ENCODE measurements at places on chromosomes 16 and 17.

DNA sequence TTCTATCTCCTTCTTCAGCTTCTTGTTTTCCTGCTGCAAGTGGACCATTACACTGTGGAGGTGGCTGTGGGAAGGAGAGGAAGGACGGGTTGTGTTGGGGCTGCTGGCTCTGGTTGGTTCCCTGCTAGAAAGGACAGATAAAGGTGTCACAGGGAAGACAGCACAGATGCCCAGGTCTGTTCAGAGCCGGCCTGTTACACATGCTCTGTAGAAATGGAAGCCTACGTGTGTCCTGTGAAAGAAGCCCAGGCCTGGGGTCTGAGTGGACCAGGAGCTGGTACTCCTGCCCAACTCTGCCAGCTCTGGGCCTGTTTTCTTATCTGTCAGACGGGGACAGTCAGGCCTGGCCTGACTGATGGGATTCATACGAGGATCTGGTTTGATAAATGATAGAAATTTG lies 26.4 kb downstream of the DHX38 start:
- no peak for DNase-seq

DNA sequence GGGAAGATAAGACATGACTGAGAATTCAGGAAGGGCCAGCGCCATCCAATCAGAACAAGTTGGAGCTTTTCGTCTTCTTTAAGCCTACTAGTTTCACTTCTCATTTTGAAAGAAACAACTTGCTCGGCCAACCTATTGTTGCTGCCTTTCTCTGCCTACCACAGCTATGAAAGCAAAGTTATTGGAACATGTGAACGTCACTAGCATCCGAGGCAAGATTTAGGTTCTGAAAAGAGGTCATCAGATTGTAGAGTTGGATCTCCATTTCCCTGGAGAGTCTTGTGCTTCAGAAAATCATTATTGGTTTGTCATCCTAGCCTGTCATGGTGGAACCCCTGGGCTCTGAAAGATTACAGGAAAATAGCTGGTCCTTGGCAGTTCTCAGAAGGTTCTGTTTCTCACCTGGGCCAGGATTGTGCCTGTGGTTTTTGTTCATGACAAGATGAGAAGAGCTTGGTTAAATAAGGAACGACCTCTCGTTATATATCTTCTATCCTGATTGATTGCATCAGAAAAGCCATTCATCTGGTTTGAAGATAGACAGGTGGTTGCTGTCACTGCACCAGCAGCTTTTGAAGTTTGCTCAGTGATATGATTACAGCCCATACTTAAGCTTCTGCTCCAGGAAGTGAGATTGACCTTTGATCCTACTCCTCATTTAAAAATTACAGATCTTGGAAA lies 25.3 kb downstream of the CDH13 start:
- no peak for DNase-seq

DNA sequence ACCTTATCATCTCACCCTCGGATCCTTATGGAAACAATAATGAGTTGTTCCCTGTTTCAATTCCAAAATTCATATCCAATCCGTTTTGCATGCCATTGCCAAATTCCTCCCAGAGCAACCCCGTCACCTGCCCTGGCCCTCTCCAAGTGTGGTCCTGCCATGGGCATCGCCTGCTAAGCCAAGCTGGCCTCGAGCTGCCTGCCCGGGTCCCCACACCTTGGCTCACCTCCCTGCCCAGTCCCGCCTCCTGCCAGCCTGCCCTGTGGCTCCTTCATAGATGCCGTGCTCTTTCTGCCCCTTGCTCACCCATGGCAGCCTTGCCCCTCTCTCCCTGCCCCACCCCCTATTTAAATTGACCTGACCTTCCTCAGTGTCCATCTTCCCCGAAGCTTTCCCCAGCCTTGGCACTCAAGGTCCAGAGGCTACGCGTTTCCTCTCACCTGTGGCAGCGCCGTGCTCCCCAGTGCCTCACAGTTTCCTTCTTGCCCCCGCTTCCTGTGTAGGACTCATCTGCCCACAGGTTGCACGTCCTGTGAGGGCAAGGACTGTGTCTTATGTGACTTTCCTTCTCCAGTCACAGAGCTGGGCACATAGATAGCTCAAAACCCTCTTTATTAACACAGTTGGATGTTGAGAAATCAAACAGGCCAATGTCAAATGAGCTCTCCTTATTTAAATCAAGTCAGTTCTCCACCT lies 12.7 kb downstream of the MAPT start:
- no peak for DNase-seq

DNA sequence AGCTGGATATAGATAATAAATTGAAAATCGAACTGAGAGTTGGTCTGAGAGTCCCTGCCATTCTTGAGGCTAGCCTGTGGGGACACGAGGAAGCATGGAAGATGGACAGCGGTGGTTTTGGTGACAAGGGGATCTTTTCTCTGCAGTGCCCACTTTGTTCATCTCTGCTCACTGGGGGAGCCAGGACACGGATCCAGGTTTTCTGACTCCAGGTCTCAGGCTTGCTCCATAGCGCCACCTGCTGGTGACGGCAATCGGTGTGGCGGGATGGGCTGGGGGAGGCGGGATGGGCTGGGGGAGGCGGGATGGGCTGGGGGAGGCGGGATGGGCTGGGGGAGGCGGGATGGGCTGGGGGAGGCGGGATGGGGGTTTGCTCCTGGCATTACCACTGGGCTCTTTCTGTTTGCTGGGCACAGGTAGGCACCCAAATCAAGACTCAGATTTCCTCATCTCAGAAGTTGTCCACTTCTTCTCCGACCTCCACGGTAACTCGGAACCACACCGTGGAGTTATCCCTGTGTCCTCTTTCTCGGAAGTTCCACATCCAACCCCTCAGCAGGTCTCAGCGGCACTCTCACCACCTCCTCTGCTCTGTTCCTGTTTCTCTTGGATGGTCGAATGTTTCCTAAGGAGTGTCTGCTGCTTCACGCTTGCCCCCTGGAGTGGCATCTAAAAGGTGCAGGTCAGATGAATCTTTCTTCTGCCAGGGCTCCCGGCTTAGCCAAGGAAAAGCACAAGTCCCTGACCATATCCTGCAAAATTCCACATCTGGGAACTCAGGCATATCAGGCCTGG lies 142.4 kb downstream of the CYLD start:
- no peak for DNase-seq

DNA sequence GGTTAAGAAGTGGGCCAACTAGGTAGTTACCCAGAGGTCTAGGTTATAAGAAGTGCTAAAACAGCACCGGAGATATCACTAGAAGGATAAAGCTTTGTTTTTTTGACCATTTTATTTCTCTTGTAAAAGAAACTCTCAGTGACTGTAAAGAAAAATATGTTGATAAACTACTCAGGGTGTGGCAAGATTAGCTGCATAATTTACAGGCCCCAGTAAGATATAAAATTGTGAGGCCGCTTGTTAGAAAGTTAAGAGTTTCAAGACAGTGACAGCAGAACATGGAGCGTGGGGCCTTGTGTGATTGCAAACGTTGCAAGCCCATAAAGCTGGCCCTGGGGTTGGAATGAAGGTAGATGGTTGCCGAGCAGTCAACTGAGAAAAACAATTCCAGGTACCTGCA lies 263.7 kb upstream of the EEF2KMT start:
- no peak for DNase-seq

DNA sequence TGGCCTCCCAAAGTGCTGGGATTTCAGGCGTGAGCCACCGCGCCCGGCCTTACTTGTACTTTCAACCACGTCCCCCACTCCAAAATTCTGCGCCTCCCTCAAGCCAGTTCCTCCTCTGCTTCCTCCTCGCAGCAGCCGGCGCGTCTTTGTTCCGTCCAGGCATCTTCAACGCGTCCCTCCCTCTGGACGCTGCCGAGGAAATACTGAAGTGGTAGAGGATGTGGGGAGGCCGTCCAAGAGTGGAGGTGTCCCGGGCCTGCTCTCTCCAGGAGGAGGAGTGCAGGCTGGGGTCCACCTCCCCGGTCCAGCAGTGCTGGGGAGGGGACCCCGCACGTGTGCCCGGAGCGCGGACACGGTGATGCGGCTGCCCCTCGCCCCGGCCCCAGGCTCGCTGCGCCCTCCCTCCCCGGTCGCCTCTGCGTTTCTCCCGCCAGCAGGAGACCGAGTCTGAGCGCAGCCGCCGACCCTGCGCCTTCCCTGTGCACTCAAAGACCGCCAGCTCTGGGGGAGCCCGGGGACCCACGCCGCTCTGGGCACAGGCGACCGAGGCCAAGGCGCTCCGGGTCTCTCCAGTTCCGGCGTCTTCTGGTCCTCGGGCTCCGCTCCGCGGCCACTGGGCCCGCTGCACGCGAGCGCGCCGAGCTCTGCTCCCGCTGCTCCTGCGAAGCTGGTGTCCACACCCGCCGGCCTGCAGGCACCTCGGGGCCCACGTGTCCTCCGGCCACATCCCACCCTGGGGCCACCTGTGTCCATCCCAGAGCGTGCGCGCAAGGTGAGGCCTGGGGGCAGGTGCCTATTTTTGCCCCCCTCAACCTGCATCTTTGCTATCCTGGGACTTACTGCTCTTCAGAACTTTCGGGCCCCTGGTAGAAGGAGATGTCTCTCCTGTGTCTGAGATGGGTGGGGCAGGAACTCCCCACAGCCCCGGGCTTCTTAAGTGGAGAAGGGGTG lies 31.7 kb downstream of the OSBPL7 start:
- peak; percentile 23 for DNase-seq

GRCh38 chr17:17985153-17985552 lies 12.5 kb downstream of the DRC3 start:
- DNase-seq: no peak

DNA sequence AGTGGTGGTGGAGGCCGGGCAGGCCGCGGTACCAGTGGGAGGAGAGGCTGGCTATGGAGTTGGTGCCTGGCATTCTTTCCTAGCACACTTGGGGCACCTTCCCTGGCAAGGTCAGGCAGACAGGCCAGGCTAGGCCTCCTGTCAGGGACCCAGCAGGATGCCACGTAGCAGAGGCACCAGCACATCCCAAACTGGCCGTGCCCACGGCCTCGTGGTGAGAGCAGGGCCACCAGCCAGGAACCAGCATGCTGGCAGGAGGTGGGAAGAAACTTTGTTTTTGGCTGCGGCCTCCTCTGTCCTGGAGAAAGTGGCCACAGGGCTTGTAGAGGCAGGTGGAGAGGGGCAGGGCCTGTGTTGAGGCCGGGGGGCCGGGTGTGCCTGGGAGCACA lies 57.6 kb upstream of the CBFA2T3 start:
- DNase-seq: no peak

GRCh38 chr17:56912105-56912999 lies 1.5 kb downstream of the TRIM25 start:
- DNase-seq: no peak

GRCh38 chr17:32241640-32242039 lies 24.0 kb upstream of the RHBDL3 start:
- no peak for DNase-seq

- DNase-seq: peak; percentile 54
Measured at GRCh38 chr17:79393358-79394052, 217.3 kb downstream of the RBFOX3 start.

DNA sequence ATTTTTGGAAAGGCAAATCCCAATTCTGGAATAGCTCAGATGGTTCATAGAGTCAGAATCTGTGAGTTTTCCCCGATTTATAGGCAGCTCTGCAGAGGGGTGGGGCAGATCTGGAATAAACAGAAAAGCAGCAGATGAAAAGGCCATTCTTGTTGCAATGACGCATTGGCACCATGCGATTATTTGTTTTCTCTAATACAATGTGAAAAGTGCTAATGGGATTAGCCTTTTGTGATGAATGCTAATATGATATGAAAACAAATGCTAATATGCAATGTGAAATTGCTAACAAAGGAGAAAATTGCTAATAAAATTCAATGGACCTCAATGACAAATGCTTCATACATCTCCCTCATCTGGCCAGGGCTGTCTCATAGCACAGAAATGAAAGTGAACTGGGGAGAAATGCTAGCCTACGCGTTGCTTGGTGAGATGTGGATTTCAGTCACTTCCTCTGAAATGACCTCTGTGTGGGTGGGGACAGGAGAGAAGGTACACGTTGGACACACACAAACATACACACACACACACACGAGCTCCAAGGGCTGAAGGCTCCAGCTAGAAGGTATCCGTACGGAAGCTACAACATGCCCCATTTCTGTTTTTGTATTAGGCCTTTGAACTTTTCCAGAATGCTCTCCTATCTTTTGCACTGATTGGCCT lies 394.5 kb downstream of the XYLT1 start:
- DNase-seq: peak; percentile 48

- DNase-seq: no peak
Measured at GRCh38 chr17:32503251-32504165, 16.7 kb downstream of the CDK5R1 start.

GRCh38 chr16:48125888-48126287 lies 29.9 kb downstream of the ABCC12 start:
- DNase-seq: no peak

- no peak for DNase-seq
Measured at GRCh38 chr17:82302991-82303943, 14.1 kb downstream of the CD7 start.

GRCh38 chr17:9028202-9028987 lies 7.1 kb downstream of the NTN1 start:
- no peak for DNase-seq

GRCh38 chr17:17603178-17603894 lies 11.8 kb upstream of the PEMT start:
- DNase-seq: no peak

DNA sequence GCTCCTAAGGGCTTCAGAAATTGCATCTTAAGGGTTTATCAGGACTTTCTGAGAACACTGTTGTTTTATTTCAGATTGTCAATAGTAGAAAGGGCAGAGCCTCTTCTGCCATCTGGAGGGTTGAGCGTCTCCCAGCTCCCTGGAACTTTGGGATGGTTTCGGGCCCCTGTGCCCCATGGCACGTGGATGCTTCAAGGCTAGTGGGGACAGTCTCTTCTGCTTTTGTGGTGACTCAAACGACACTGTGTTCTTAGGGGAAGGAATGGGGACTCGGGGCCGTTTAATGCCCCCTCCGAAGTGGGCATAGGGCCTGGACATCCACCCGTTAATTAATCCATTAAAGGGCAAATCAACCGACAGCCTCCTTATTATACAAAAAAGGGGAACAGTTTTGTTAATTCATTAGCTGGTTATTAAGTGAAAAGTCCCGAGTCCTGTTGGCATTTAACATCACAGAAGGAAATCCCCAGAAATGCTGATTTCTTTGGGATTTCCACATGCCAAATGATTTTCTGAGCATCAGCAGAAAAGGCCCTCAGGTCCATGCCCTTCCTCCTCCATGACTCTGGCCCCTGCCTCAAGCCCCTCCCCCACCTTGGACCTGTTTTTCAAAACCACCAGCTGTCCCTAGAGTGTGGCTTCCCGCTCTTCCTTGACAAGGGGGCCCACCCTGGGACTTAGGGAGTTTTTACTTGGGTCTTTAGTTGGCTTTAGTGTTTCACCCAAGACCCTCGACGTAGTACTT lies 68.7 kb downstream of the ARSG start:
- no peak for DNase-seq

GRCh38 chr17:77957235-77957856 lies 1.2 kb upstream of the TNRC6C start:
- DNase-seq: peak; percentile 38

DNA sequence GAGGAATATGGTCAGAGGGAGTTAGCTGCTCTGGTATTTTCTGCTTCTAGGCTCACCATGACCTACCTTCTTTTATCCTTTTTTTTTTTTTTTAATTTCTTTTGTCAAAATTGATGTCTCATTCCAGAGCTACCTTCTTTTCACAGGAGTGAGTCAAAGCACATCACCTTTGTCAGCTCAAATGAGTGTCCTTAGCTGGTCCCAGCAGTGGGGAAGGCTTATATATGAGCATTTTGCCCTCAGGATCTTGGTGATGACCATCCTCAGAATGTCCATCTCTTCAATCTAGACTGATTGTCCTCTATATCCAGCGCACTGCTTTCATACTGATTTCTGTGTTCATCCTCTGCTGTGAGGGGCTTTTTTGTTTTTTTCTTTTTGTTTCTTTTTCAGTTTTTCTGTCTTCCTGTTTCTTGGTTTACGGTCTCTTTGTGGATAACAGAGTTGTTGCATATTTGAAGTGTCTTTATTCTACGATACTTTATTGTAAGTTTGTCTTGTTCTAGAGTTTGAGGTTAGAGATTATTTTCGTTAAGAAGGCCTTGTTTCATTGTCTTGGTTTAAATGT lies 24.9 kb downstream of the CBFB start:
- DNase-seq: no peak
